Activated naive CD4-positive, alpha-beta T cell treated with anti-CD3 and anti-CD28 coated beads, Interleukin-2, amount 50 U/mL, for 72 hours (primary cell): ENCODE measurements at places on chromosomes 13 and 19.

GRCh38 chr13:83710133-83710515 is 172.2 kb downstream of the SLITRK1 start:
- no peak for DNase-seq

GRCh38 chr19:8608941-8609278 is 1.6 kb downstream of the ADAMTS10 start:
- DNase-seq, result no peak

DNA sequence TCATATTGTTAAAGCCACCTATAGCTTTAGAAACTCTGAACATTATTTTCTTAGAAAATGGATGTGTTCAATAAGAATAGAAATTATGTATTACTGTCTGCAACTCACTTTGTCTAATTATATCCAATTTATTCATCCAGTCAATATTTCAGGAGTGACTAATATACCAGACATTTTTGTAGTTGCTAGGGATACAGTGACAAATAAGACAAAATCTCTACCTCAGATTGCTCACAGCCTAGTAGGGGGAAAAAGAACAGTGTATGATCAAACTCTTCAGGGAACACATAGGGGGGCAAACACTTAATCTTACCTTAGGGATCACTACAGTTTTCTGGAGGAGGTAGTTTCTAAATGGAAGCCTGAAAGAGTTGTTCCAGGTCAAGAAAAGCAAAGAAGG is 8.6 kb downstream of the BRCA2 start:
- DNase-seq, result no peak

- no peak for DNase-seq
Measured at GRCh38 chr13:50244355-50244712, 229.1 kb downstream of the KCNRG start.

DNA sequence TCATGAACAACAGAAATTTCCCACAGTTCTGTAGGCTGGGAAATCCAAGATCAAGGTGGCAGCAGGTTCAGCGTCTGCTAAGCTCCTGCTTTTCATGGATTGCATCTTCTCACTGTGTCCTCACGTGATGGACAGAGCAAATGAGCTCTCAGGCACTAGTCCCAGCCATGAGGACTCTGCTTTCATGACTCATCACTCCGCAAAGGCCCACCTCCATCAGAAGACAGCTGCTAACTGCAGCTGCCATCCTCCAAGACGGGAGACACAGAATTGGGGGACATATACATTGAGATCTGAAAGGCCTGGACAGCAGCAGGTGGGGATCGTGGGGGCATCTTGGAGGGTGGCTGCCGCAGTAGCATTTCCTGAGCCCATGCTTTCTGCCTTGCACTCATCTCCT is 44.4 kb upstream of the SPATA13 start:
- DNase-seq, result no peak

DNA sequence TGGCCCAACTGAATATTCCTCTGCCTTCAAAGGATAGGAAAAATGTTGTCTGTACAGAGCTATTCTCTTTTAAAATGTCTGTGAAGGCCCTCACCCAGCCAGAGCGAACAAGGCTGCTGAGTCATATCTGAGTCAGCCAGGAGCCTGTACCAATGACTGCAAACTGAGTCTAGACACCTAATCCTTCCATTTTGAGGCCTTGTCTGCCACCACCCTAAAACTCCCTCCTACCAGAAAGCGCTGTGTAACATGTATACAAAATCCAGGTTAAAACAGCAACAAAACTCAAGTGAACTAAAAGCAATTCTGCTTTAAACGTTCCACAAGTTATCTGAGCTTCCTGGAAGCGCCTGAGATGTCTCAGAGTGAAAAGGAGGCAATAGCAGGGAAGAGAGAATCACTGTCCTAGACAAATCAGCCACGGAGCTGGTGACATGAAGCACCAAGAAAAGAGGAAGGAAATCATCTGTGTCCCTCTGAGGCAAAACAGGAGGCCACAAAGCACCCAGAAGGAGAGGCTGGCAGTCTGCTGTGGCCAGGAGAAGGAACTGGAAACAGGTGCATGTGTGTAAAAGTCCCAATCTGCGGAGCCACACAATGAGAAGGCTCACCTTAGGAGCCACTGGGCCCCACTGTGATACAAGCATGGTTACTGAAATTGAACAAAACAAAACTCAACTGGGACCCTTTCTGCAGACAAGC is 10.2 kb downstream of the DHRS12 start:
- DNase-seq, result no peak

GRCh38 chr19:48752496-48753365 is at the start of gene FUT1:
TSS of gene FUT1 (minus strand) at chr19:48752641. CDS start at chr19:48751281, 1,360 bp downstream.
- no peak for DNase-seq

GRCh38 chr13:29383476-29383875 is 212.0 kb downstream of the SLC7A1 start:
- no peak for DNase-seq

DNA sequence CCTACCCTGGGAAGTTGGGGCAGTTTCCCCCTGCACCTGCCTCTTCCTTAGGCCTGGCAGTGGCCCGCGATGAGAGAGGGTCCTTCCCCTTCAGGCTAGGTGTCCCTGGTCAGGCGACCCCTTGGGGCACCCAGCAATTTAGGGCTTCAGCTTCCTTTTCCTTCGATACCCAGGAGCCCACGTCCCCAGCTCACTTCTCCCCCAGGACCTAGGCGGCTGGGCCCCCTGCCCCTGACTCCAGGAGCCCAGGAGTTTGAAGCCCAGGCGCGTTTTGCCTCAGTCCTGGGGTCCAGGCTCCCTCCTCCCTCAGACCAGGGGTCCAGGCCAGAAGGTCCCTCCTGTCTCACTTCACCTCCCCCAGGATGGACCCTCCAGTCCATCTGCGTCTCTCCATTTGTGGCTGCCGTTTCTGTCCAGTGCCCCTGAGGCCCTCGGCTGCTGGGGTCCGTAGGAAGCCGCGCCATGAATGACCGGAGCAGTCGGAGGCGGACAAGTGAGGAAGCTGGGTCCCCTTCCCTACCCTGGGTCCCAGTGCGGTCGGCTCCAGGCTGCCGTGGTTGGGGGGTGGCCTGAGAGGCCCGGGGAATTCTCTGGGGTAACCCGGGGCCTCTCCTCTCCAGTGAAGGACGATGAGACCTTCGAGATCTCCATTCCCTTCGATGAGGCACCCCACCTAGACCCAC is 714 bp downstream of the CCDC106 start:
- DNase-seq, result no peak

DNA sequence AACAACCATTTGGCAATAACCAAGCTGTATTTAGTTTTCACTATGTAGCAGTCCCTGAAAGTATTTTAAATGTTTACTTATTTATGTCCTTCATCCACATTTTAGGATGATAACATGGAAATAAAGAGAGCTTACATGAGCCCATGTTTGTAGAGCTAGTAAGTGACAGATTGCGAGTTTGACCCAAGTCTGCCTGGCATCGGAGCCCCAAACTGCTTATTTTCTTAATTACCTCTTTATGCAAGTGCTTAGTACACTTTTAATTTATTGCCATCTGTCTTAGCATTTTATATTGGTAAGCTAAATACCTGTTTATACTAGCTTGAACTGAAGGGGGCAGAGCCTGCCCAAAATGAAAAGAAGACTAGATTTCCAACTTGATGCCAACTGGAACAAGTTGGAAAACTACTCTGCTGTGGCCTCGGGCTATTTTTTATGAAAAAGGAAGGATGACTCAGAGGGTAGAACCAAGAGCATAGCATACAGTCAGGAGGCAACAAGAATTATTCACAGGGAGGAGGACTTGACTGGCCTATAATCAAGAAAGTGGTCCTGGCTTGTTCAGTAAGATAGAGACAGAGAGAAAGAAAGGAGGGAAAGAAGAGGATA is 150.2 kb downstream of the NDFIP2 start:
- no peak for DNase-seq

DNA sequence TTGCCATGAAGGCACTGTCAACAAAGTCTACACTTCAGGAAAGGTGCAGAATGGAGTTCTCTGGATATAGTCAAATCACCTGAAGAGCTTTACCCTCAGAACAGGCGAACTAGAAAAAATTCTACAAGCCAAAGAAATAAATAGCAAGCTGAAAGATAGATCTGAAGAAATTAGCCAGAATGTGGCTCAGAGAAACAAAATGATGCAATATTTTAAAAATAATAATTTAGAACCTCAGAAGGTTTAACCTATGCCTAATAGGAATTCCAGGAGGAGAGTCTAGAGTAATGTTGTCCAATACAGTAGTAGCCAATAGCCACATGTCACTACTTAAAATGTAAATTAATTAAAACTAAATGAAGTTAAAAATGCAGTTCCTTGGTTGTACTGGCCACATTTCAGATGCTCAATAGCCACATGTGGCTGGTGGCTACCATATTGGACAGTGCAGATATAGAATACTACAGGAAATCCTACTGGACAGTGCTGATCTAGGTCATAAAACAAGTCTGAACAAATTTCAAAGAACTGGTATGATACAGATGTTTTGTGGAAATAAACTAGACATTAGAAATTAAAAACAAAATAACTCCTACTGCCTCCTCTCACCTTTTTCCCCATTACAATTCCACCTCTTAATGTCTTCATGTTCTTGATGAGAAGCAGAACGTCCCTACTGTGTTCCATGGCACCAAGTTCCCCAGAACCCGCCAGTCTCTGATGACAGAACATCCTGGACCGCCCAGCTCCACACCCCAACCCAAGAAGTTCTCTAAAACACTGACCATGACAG is 679 bp upstream of the CDADC1 start:
- DNase-seq, result no peak

GRCh38 chr13:22014469-22014868 is 343.6 kb downstream of the FGF9 start:
- no peak for DNase-seq

DNA sequence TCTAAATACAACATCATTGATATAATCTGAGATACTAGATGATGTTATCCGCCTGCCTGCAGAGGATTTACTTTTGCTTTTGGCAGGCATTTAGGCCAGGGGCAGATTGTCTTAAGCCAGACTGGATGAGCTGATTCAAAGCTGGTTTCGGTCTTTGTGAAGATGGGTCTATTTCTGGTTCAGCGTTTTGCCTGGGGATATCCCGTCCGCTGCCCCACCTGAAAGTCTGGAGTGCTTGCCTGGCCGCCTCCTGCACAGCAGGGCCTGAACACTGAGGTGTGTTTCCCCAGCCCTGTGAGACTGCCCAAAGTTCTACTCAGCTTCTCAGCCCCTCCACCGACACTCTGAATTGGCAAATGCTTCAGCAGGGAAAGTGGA is 149.7 kb downstream of the KATNAL1 start:
- DNase-seq, result no peak

DNA sequence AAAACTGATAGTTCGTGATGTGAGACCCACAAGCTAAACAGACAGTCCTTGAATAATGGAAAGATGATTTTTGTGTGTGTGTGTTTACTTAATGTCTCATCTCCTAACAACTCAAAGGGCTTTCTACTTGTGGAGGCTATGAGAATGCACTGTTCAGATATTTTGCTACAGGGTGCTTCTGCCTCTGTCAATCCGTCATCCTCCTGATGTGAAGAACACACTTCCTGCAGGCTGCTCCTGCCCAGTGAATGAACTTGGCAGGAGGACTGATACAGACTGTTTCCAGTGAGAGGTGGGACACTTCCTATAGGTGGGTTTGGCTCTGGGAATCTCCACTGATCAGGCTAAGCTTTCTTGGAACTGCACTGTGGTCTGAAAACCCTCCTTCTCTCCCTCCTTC is 168.4 kb upstream of the STARD13 start:
- DNase-seq, result no peak

GRCh38 chr19:11190501-11190900 is 6.8 kb downstream of the KANK2 start:
- DNase-seq, result no peak

DNA sequence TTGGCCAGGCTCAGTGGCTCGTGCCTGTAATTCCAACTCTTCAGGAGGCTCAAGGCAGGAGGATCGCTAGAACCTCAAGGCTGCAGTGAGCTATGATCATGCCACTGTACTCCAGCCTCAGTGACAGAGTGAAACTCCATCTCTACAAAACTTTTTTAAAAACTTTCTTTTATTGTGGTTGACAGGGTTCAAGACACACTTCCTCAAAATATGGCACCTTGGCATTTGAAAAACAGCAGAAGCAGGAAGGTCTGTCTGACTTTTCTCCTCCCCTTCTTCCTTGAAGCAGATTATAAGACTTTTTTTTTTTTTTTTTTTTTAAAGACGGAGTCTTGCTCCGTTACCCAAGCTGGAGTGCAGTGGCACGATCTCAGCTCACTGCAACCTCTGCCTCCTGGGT is 100.3 kb downstream of the TM9SF2 start:
- DNase-seq, result no peak

DNA sequence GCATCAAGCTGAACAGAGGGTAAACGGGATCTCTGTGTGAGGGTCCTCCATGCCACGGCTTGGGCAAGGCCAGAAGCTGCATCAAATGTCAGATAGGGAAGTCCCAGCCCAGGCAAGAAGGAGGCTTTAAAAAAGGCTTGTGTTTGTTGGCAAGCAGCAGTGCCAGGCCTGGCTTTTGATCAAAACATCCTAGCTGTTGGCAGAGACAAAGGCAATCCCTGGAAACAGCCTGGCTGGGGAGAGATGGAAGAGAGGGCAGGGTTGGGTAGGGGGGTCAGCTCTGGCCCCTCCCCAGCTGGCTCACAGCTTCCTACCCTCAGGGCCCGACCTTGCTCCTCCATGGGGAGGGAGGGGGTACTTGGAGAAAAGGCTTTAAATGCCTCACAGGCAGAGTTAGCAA is 61.8 kb upstream of the KCTD15 start:
- DNase-seq, result no peak

GRCh38 chr13:83183439-83184149 is 698.7 kb downstream of the SLITRK1 start:
- DNase-seq, result no peak

GRCh38 chr13:30850867-30851211 is 55.2 kb upstream of the MEDAG start:
- DNase-seq, result no peak

DNA sequence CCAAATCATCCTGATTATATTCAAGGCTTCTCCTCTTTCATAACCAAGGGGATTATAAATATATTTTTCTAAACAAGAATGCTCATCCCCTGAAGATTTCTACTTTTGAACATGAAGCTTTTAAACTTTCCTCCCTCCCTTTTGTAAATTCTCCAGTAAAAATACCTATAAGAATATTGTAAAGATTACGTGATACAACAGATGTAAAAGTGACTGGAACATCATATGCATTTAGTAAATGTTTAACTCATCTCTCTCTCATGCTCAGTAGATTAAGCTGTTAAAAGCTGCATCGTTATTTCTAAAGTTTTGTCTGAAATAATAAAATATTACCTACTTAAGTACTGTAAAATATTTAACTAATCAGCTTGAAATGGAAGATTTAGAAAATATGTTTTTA is 281.1 kb downstream of the SPRY2 start:
- no peak for DNase-seq

DNA sequence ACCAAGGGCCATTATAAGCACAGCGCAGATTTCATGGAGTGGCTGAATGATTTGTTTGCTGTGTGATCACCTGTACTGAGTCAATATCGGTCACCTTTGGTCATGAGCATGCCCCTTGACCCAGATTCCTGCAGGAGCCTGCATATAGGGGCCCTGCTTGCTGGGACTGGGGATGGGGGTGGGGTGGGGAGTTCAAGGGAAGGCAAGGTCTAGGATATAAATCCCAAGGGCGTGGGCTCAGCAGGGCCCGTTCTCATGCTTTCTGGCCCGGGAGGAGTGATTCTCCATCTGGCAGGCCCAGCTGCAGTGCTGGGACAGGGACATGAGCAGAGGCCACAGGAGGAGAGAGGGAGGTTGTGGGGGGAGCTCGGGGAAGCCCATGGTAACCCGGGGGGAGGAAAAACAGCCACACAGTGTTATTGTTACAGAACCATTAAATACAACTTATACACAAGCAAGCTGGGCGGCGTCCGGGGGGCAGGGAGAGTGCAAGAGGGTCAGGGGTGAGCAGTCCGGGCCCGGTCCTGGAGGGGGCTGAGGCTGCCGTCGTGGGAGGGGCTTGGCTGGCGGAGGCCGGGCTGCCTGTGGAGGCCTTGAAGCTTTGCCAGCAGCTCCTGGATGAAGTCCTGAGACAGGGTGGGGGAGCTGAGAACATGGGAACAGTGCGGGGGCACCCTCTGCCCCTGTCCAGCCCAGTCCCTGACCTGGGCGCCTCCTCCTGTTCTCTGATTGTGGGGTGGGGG is 5.2 kb downstream of the PPP1R14A start:
- no peak for DNase-seq
